Esophagus mucosa (tissue), 1 donor: ENCODE measurements at places on chromosomes 4 and X. TPM values are rescaled to one million over a fixed set of nuclear protein-coding genes. Genes with fewer than 3 reads are reported as not detected.

CXorf65 gene
- not detected for total RNA-seq

- ATAC-seq, result no peak
These were observed 101.8 kb downstream of the ARAP2 start for GRCh38 chr4:36142504-36142903.

DNA sequence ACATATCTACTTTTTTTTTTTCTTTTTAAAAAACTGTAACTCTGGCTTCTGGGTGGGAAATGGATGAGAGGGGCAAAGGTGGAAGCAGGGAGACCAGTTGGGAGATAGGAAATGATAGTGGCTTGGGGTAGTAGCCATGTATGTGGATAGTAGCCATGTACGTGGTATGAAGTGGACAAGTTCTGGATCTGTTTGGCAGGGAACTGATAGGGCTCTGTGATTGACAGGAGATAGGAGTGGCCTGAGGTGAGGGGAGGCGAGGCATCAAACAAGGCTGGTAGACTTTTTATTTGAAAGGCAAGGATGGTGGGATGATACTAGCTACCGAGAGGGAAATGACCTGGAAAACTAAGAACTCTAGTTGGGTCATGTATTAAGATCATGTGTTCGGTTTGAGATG, 117.8 kb downstream of the AFF1 start:
- no peak for ATAC-seq

DNA sequence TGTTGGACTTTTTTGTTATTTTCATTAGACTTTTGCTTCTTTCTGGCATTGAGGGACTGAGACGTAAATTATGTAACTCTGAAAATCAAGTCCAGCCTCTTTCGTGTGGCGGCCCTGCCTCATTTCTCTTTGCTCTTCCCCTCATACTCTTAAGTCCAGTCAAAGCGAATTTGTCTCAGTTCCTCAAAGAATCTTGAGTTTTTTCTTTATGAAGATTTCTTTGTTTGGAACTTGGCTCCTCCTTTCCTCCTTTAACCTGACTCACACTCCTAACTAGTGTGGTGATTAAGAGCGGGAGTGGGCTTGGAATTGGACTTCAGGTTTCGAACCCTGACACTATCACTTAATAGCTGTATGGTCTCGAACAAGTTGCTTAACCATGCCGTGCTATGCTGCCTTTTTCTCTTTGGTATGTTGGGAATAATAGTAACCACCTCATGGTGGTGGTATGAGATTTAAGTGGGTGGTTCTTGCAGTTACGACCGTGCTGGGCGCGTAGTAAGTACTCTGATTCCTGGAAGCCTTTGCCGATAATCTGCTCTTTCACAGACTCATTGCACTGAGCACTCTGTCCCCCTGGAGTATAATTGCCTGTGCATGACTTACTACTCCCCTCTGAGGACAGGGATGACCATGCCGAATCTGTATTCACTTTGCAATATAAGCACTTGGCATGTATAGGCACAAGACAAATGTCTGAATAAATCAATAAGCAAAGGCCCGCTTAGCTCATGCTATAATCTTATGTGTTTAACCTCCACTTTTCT, 19.1 kb downstream of the FNIP2 start:
- no peak for ATAC-seq

- ATAC-seq, result no peak
These were observed 314.2 kb downstream of the RAB28 start for GRCh38 chr4:13169731-13170525.

- no peak for ATAC-seq
These were observed 12.4 kb downstream of the DDX53 start for GRCh38 chrX:23012162-23012561.

GRCh38 chrX:34598362-34598761, 58.7 kb downstream of the TMEM47 start:
- no peak for ATAC-seq

- ATAC-seq, result no peak
These were observed 38.2 kb downstream of the STARD8 start for GRCh38 chrX:68685685-68686084.

DNA sequence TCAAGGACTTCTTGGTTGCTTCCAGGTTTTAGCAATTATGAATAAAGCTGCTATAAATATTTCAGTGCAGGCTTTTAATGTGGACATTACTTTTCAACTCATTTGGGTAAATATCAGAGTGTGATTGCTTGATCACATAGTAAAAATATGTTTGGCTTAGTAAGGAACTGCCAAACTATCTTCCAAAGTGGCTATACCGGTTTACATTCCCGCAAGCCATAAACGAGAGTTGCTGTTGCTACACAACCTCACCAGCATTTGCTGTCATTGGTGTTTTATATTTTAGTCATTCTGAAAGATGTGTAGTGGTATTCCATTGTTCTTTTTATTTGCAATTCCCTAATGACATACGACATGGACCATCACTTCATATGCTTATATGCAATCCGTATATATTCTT, 30.9 kb upstream of the SPOCK3 start:
- no peak for ATAC-seq

DNA sequence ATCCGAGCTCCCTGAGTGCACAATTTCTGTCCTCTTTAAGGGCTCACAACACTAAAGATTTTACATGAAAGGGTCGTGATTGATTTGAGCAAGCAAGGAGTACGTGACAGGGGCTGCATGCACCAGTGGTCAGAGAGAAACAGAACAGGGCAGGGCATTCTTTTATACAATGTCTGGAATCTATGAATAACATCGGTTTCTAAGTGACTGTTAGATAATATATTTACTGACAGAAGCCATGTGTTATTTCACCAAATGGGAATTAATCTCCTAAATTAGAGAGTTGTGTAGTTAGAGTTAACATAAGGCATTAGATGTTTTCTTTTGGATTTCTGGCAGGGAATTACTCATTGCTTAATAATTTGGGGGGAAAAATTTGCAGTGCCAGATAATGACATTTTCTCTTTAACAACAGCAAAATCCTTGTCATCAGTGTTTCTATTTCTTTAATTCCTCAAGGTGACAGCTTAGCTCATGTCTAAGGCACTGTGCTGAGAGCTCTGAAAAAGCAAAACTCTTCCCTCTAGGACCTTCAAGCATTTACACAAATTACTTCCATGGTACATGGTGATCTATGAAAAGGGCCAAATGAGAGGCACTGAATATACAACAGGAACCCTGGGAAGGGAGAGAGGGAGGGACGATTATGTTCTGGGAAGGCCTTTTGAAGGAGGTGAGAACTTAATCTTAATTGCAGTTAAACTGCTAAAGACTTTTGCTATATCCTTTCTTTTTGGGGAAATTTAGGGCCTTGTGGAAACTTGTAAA, 145.0 kb downstream of the RTL3 start:
- ATAC-seq, result no peak

- ATAC-seq, result no peak
These were observed 10.9 kb downstream of the NFKB1 start for GRCh38 chr4:102511830-102512605.

DNA sequence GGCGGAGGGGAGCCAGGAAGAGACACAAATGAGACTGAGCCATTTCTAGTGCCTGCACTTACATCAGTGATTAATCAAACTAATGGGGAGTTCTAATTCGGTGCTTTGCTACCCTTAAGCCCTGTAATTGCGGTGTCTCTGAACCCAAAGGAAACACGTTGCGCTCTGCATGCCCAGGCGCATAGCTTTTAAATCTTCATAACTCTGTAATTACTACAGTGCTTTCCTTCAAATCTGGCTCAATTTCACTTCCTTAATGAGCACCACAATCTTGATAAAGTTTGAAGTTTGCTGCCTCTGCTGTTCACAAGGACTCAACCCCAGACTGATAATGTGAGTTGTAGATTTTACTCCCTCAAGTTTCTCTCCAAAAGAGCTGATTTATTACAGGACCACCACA, 5.7 kb upstream of the NHS start:
- ATAC-seq, result no peak

- ATAC-seq, result no peak
These were observed 67.8 kb downstream of the NBDY start for GRCh38 chrX:56796641-56797395.

DNA sequence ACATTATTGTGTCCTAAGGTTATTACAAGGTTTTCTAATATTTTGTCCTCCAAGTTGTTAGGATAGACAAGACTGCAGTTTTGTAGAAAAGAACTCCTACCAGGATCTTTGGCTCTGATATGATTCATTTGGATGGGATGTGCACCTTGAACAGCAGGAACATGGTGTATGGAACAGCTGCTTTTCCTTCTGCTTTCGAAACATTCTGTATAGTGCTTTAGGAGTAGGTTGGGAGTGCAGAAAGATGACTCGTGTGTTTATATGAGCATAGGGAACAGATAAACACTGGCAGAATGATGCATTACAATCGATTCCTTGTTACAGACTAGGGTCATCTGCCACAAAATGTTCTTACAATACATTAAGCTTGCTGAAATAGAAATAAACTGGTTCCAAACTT, 790.1 kb downstream of the DMD start:
- no peak for ATAC-seq

GRCh38 chrX:40933132-40933705, 152.0 kb upstream of the USP9X start:
- ATAC-seq, result no peak

DNA sequence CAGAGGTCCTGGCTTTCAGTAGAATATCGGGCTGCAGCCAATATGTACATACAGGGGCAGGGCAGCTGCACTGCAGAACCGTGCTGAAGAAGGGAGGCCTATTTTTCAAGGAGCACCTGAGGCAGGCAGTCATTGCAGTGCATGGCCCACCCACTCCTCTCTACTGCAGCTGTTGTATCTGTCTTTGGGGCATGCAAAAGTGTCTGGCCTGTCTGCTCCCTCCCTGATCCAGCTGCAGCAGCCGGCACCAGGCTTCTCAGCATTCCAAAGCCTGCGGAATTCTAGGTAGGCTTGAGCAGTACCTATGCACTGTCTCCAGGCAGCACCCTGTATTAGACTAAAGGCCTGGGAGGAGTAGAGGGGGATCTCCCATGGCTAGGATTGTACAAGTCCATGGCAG, 415.2 kb upstream of the MAGEB16 start:
- ATAC-seq, result no peak

GRCh38 chr4:48033825-48034413, 17.3 kb downstream of the NIPAL1 start:
- peak; percentile 77 for ATAC-seq

GRCh38 chr4:104740161-104740560, 245.5 kb upstream of the CXXC4 start:
- no peak for ATAC-seq

DNA sequence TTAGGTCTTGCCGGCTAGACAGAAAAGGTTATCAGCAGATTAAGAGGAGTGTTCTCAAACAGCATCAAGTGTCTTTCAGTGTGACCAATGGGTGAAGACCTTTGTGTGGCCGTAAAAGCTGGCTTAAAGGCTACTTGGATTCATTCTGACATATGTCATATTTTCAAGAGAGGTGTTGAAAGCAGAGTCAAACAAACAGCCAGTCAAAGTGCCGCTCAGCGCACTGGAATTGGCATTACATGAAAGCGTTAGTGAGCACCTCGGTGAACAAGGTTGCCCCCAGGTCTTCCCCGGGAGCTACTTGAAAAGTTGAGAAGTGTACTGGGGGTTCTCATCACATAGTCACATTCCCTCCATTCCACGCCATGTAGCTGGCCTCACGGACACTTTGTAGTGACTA, 148.9 kb downstream of the SOX3 start:
- ATAC-seq, result no peak

DNA sequence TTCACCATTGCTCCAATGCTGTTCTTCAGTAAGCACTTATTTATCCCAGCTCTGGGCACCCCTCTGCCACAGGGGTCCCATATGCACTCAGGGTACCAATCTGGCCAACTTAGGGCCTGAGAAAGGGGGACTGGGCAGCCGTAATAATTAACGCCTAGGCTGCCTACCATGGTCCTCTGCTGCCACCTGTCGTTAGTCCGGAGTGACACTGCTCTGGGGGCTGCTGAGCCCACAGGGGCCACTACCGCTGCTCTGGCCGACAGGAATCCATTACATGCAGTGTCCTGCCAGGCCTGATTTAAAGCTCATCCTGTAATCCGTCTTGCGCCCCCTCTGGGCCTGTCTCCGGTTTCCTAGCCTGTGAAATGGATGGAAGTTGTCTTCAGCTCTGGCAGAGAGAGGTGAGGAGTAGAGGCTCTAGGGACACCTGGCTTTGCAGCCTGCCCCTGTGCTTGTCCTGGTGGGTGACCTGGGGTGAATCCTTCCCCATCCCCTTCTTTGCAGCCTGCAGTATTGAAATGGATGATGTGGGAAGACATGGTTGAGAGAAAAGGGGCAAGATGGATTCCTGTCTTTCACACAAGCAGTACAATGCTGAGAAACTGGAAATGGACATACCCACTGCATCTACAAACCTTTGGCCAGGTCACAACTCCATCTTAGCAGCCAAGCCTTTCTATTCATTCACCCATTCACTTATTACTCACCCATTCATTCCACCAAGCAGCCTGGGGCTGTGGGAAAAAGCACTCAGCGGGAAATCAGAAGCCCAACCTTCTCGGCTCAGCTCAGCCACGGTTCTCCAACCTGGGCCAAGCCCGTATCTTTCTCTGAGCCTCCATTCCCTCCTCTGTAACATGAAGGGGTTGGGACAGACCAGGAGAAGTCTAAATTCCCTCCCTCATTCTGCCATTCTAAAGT, 116.3 kb upstream of the NALF2 start:
- peak; percentile 62 for ATAC-seq

GRCh38 chr4:147326591-147326990, 154.3 kb upstream of the EDNRA start:
- ATAC-seq, result no peak

DNA sequence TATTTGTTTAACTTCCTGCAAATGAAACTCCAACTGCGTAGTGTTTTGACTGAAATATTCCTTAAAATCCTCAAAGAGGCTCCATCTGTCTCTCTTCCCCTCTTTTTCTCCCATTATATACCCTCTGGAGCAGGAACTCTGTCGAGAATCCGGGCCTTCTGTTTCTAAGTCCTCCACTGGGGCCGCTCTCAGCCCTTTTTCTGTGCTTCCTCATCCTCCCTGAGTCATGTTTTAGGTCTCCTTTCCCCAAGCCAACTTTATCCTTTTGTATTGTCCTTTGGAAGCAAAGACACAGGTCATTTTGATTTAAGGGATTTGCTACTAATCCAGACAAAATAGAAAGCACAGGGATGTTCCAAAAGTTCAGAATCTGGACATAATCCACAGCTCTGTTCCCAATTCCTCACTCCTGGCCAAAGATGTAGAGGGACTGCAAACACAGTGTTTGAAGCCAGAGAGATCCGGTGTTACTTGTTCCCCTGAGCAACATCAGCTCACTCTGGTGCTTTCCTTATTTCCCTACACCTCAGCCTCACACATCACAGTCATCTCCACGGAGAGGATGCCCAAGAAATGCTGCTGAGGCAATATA, 131.0 kb upstream of the KLF3 start:
- peak; percentile 28 for ATAC-seq

DNA sequence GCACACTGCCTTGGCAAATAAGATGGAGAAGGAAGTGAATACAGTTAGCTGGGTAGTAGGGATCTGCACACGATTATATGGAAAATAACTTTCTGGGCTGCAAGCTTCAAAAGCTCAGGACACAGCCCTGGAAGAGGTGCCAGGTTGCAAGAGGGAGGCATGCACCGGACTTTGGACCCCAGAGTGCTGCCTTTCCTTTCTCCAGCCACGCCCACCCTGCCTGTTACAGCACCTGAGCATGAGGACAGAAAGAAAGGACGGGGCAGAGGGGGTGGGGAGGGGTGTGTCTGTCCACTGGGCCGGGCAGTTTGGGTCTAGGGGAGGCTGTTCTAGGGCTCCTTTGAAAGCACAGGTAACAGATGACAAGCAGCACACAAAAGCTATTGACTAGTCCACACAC, 152.8 kb downstream of the ENPP6 start:
- no peak for ATAC-seq
